Spleen (tissue), 13 donors: ENCODE measurements at places on chromosomes 5 and 9. TPM values are rescaled to one million over a fixed set of nuclear protein-coding genes. Genes with fewer than 3 reads are reported as not detected.

- no peak for DNase-seq
- no peaks in the 10 kb centered on the region for H3K27me3 ChIP-seq
- no peak overlapping the region for H3K4me3 ChIP-seq
- H3K4me1 ChIP-seq = peaks cover 40% of the 10 kb centered on the region
- no peaks in the 10 kb centered on the region for H3K36me3 ChIP-seq
These were observed 122.2 kb downstream of the CEMIP2 start for GRCh38 chr9:71646131-71646530.

The PALM2AKAP2 gene
- 1.7 TPM for total RNA-seq

The GCNT4 gene
- total RNA-seq = 2.5 TPM

The DAP gene
- total RNA-seq = 73.2 TPM

GRCh38 chr5:174047472-174048099 is 2.1 kb downstream of the NSG2 start:
- no peak for DNase-seq
- H3K27ac ChIP-seq = no peak overlapping the region
- H3K4me1 ChIP-seq = no peaks in the 10 kb centered on the region

The PCA3 gene
- total RNA-seq = not detected

- H3K4me1 ChIP-seq = peaks cover 42% of the 10 kb centered on the region
- H3K4me3 ChIP-seq = no peak overlapping the region
- H3K27ac ChIP-seq = no peak overlapping the region
- no peak for DNase-seq
- H3K27me3 ChIP-seq = peaks cover 15% of the 10 kb centered on the region
- no peaks in the 10 kb centered on the region for H3K36me3 ChIP-seq
These were observed 47.2 kb upstream of the DAB2IP start for GRCh38 chr9:121604242-121604641.

- no peaks in the 10 kb centered on the region for H3K27me3 ChIP-seq
- H3K36me3 ChIP-seq = no peaks in the 10 kb centered on the region
- H3K27ac ChIP-seq = no peak overlapping the region
- H3K4me1 ChIP-seq = no peaks in the 10 kb centered on the region
- no peak for DNase-seq
- no peak overlapping the region for H3K4me3 ChIP-seq
These were observed 224.5 kb downstream of the BNC2 start for GRCh38 chr9:16645970-16646369.

The CLK4 gene
- 54.8 TPM for total RNA-seq

DNA sequence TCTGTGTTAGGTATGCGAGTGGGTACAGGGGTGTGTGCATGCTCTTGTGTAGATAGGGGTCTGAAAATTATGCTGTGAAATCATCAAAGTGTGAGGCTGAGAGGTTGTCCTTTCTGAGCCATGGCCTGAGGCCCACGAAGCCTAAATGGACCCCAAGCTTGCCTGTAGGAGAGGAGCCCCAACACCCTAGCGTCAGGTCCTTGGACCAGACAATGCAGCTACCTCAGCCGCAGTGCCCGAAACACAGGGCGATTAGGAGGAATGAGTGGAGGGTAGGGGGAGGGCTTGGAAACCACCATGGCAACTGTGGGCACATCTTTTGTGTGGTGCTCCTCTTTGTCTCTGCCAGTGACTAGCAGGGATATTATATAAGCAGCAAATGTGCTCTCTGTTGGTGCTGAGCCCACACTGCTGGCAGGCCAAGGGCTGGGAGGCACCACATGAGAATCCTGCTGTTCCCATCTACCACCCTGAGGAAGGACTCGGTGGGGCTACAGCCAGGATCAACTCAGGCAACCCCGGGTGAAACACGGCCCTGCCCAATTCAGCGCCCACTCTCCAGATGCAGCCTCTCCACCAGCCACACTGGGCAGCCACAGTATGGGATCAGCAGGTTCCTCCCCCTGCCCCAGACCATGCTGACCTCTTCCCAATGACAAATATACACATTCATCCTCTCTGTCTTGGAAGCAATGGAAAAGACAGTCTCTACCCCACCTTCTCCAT is 84.6 kb upstream of the FSTL4 start:
- no peaks in the 10 kb centered on the region for H3K4me1 ChIP-seq
- no peaks in the 10 kb centered on the region for H3K27me3 ChIP-seq
- no peak overlapping the region for H3K27ac ChIP-seq
- no peaks in the 10 kb centered on the region for H3K36me3 ChIP-seq
- H3K4me3 ChIP-seq = no peak overlapping the region

GRCh38 chr5:65588694-65589093 is 25.6 kb downstream of the PPWD1 start:
- no peaks in the 10 kb centered on the region for H3K4me1 ChIP-seq
- peaks cover 100% of the 10 kb centered on the region for H3K36me3 ChIP-seq
- no peak for DNase-seq
- no peaks in the 10 kb centered on the region for H3K27me3 ChIP-seq
- H3K4me3 ChIP-seq = no peak overlapping the region

GRCh38 chr5:94524841-94525697 is 93.3 kb downstream of the KIAA0825 start:
- no peaks in the 10 kb centered on the region for H3K36me3 ChIP-seq
- no peak for DNase-seq
- H3K27me3 ChIP-seq = no peaks in the 10 kb centered on the region
- no peak overlapping the region for H3K27ac ChIP-seq

The OBP2B gene
- not detected for total RNA-seq

- no peak for DNase-seq
- peaks cover 5% of the 10 kb centered on the region for H3K4me1 ChIP-seq
These were observed 31.9 kb downstream of the FAM240B start for GRCh38 chr9:38687992-38688391.

- no peak overlapping the region for H3K4me3 ChIP-seq
- H3K27ac ChIP-seq = no peak overlapping the region
- no peak for DNase-seq
- H3K4me1 ChIP-seq = no peaks in the 10 kb centered on the region
These were observed 5.5 kb upstream of the HTR4 start for GRCh38 chr5:148659641-148660345.

GRCh38 chr9:123305879-123306278 is 37.5 kb upstream of the STRBP start:
- H3K36me3 ChIP-seq = no peaks in the 10 kb centered on the region
- H3K4me3 ChIP-seq = no peak overlapping the region
- peaks cover 41% of the 10 kb centered on the region for H3K4me1 ChIP-seq
- DNase-seq = no peak
- no peaks in the 10 kb centered on the region for H3K27me3 ChIP-seq

The SPATA6L gene
- 0.32 TPM for total RNA-seq

GRCh38 chr9:2012347-2012746 is 2.8 kb upstream of the SMARCA2 start:
- no peaks in the 10 kb centered on the region for H3K36me3 ChIP-seq
- no peak for DNase-seq
- H3K27ac ChIP-seq = no peak overlapping the region
- H3K4me1 ChIP-seq = peaks cover 11% of the 10 kb centered on the region

DNA sequence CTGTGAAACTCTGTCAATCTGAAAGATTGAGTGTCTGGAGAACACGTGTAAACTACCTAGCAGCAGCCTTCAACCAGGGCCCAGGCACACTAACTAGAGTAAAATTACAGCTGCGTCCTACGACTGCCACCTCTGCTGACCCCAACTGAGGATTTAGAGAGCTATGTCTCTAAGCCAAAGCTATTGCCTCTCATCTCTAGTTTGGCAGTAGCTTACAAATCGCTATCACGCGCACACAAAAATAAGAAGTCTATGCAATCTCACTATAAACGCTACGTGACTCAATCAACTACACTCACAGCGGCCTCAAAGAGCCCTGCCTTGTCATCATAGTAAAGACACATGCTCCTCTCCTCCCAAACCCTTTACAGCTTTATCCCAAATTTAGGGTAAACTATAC is 8.7 kb downstream of the PPP6C start:
- no peaks in the 10 kb centered on the region for H3K36me3 ChIP-seq
- no peaks in the 10 kb centered on the region for H3K4me1 ChIP-seq
- no peak overlapping the region for H3K27ac ChIP-seq
- no peak for DNase-seq

DNA sequence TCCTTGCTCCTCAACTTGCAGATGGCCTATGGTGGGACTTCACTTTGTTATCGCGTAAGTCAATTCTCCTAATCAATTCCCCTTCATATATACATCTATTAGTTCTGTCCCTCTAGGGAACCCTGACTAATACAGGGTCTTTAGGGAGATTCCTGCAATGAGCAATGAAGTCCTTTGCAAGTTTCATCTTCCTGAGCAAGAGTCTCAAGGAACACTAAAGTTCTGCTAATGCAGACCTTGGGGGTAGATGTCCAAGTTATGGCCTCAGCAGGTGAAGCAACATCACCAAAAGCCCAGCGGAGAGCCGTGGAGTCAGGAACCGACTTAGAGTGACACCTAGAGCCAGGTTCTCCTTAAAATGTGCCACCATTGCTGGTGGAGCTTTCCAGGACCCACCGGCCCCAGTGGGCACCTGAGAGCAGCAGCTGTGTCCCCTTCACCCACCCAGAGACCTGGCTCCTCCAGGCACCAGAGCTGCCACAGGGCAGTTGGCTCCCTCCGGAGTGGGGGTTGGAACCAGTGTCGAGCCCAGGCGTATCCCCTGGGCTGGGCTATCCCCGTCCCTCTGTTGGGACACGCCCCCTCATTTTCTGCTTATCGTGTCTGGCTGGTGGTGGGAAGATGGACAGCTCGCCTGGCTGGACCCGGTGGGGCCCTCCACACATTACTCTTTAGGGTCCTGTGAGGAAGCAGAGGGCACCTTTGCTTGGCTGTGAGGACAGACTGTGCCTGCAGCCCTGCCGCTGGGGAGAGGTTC is 10.9 kb upstream of the FCN1 start:
- H3K36me3 ChIP-seq = no peaks in the 10 kb centered on the region
- no peak overlapping the region for H3K4me3 ChIP-seq
- peak overlapping the region; percentile 86 for H3K27ac ChIP-seq
- peaks cover 22% of the 10 kb centered on the region for H3K27me3 ChIP-seq

DNA sequence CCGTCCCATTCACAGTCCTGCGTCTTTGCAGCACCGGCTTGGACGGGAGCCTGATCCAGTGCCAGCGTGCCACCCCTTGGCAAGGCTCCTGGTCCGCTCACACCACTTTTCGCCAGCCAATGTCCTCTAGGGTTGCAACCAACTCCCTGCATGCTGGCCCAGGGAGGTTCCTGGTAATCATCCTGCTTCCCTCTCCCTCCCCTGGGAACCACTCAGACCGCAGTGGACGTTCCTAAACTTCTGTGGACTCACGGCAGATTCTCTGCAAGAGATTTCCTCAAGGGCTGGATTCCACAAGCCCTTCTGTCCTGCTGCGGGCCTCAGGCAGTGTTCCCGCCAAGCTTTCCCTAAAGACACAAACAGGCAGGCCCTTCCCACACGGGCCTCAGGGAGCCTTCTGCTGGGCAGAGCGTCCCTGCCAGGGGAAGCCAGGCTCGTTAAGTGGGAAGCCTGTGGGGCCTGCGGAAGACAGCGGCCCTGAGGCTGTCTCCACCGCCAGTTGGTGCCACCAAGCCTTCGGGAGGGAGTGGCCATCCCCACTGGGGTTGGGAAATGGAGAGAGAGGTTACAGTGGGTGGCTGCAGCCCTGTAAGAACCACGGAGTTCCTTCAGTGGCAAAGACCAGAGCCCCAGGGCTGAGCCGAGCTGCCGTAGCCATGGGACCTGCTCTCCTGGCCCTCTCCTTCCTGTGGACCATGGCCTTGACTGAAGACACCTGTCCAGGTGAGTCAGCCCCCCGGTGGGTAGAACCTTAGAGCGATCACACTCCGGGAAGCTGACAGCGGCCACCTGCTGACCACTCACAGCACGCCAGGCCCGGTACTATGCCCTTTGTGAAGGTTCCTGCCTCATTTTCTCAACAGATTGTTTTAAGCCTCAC is 16.4 kb upstream of the FCN2 start:
- H3K27me3 ChIP-seq = no peaks in the 10 kb centered on the region
- H3K4me1 ChIP-seq = no peaks in the 10 kb centered on the region
- no peak overlapping the region for H3K4me3 ChIP-seq
- no peaks in the 10 kb centered on the region for H3K36me3 ChIP-seq
- peak; percentile 75 for DNase-seq
- H3K27ac ChIP-seq = peak overlapping the region; percentile 74

DNA sequence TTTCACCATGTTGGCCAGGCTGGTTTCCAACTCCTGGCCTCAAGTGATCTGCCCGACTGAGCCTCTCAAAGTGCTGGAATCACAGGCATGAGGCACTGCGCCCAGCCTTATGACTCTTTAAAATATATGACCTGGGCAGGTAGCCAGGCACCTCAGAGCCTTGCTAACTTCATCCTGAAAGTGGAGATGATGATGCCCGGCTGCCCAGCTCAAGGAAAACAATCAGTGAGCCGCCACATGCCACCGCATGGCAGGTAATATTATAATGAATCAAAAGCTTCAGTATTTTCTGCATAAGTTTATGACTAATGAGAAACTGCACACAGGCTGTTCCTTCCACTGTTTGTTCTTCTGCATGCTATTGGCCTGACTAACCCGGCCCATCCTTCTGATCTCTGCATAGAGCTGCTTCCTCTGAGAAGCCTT is 30.4 kb upstream of the DMRT1 start:
- H3K27me3 ChIP-seq = no peaks in the 10 kb centered on the region
- DNase-seq = no peak
- no peaks in the 10 kb centered on the region for H3K4me1 ChIP-seq
- no peaks in the 10 kb centered on the region for H3K36me3 ChIP-seq
